Vagina (tissue), 2 donors: ENCODE measurements at places on chromosomes 2 and 18.

GRCh38 chr2:236744716-236745115 is 175.1 kb downstream of the ACKR3 start:
- H3K36me3 ChIP-seq, result no peaks in the 10 kb centered on the region
- H3K27me3 ChIP-seq, result no peaks in the 10 kb centered on the region
- DNase-seq, result no peak
- peaks cover 48% of the 10 kb centered on the region for H3K4me1 ChIP-seq

DNA sequence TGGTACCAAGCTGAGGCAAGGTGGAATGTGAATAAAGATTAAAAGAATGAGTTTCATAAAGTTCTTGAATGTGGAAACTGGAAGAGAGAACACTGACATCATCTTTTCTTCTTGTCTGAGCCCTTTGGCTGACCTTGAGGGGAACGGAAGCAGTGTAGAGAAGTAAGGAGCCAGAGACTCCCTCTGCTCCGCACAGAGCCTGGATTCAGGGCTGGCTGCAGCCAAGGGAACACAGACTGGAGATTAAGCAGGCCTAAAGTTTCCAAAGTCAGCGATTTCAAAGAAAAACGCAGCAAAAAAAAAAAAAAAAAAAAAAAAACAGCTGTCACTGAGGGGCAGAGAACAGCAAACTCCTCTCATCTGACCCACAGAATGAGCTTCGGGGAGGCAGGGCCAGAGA is 19.3 kb upstream of the ALK start:
- no peaks in the 10 kb centered on the region for H3K36me3 ChIP-seq
- no peak overlapping the region for H3K27ac ChIP-seq
- DNase-seq, result no peak
- no peaks in the 10 kb centered on the region for H3K27me3 ChIP-seq

DNA sequence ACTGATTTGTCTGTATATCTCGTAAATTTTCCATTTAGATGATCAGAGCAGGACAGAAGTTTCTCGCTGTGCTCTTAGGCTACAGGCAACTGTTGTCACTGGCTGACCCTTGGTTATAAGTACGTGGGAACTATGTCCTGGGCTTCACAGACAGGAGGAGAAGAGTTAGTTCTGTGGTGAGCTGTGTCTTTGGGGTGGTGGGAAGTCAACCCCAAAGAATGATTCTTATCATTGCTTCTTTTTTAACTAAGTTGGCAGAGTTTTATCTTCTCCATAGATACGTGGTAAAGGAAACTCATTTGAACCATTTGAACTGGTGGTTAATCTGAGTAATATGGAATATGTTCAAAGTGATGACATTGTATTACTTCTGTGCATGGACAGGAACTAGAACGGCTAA is 230.6 kb upstream of the EPAS1 start:
- H3K27ac ChIP-seq, result no peak overlapping the region
- peaks cover 12% of the 10 kb centered on the region for H3K4me1 ChIP-seq
- no peaks in the 10 kb centered on the region for H3K36me3 ChIP-seq

- no peak overlapping the region for H3K4me3 ChIP-seq
- H3K27ac ChIP-seq, result no peak overlapping the region
- H3K4me1 ChIP-seq, result no peaks in the 10 kb centered on the region
- no peak for DNase-seq
- H3K27me3 ChIP-seq, result no peaks in the 10 kb centered on the region
These were observed 280.7 kb upstream of the HNRNPA3 start for GRCh38 chr2:176931588-176932563.

GRCh38 chr18:28890791-28891190 is 713.9 kb upstream of the CDH2 start:
- DNase-seq, result no peak
- H3K27ac ChIP-seq, result no peak overlapping the region
- no peaks in the 10 kb centered on the region for H3K4me1 ChIP-seq
- no peak overlapping the region for H3K4me3 ChIP-seq

DNA sequence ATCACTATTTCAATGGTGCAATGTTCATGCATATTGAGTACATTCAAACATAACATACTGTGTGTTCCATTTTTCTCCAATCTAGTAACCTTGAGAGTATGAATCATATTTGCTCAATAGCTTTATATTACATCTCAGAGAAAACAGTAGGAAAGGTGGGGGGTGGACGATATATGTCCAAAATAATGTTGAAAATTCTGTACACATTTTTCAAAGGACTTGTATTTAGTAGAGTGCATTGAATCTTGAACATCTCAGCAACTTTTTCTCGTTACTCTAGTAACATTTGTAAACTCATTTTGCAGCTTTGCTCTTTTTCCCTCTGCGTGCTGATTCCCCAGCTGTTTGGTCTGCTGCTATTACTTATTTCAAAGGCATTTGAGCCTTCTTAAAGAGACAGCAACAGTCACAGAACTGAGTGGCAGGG is 1487.0 kb downstream of the LRP1B start:
- no peak overlapping the region for H3K27ac ChIP-seq
- H3K27me3 ChIP-seq, result no peaks in the 10 kb centered on the region
- H3K4me1 ChIP-seq, result no peaks in the 10 kb centered on the region
- no peak overlapping the region for H3K4me3 ChIP-seq

DNA sequence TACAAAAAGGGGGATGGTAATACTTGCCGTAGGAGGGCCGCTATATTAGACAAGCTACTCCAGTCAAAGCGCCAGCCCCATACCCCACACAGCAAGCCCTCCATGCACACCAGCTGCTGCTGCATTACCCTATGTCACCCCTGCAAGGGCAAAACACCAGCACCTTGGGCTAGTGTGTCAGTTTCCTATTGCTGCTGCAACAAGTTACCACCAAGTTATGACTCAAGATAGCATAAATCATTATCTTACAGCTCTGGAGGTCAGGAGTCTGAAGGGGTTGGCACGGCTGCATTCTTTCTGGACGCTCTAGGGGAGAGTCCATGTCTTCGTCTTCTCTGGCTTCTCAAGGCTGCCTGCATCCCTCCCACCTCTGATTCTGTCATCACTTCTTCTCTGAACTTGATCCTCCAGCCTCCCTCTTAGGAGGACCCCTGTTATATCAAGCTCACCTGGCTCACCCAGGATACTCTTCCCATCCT is 88.6 kb upstream of the ACAA2 start:
- no peak overlapping the region for H3K4me3 ChIP-seq
- H3K27ac ChIP-seq, result no peak overlapping the region
- H3K36me3 ChIP-seq, result no peaks in the 10 kb centered on the region
- H3K4me1 ChIP-seq, result no peaks in the 10 kb centered on the region
